ENCODE measurements at places on chromosomes 7 and 10.
A peak's percentile ranks its signal among the peaks of the same experiment; 100 is the strongest.

DNA sequence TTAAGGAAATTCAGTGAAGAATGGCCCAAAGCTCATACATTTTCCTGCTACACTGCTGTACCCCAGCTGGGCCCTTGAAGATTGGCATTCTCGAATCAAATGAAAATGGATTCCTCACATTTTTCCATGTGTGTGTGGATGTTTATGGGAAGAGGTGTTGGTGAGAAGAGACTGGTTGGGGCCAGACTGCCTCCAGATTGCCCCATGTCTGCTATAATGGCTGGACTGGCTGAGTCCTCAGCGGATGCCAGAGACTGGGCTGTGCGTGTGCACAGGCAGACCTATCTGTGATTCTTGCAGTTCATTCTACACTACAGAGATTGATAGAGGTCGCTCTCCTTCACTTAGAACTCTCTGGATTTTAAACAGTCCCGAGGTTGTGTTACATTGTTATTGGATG is 183.6 kb upstream of the GDF10 start:
- DNase-seq, result no peak

- peak; percentile 11 for DNase-seq
Observed at GRCh38 chr7:108165723-108166122, 35.6 kb upstream of the LAMB4 start.

- no peak for DNase-seq
Observed at GRCh38 chr10:101571271-101571925, 16.7 kb downstream of the POLL start.

GRCh38 chr7:157337316-157338149 is 729 bp downstream of the DNAJB6 start:
- peak; percentile 59 for DNase-seq

DNA sequence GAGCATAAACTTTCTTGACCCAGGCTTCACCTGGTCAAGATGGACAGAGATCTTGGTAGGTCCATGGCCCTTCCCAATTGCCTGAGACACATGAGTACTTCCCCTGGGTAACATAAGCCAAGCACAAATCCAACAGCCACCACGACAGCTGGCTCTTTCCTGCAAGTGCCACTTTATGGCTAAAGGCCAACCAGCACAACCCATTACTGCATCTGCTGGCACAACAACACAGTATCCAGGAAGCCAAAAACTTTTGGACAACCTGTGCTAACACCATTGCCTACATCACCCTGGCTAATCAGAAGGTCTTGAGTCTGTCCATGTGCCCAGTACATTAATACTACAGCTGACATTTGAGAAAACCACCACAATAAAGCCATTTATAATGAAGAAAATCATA is 548.0 kb upstream of the SEMA3D start:
- DNase-seq, result no peak

GRCh38 chr7:131649003-131649541 is 92.6 kb upstream of the PODXL start:
- no peak for DNase-seq

DNA sequence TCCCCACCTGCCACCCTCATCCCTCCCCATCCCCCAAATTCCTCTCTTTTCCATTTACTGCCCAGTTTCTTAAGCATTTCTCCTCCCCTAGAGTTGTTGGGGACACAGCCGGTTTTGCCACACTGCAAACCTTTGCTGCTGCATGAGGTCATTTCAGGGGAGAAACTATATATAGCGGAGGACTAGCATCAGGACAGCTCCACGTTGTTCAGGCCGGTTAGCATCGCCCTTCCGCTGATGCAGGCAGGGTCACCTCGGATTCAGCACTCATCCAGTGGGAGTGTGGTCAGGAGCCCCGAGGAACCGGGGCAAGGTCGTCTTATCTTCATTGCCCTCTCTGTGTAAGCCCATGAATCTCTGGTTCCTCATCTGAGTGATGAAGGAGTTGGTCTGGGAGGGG is 15.6 kb downstream of the UBTD1 start:
- no peak for DNase-seq

GRCh38 chr7:143499246-143499645 is 21.6 kb downstream of the TAS2R41 start:
- DNase-seq, result peak; percentile 97

GRCh38 chr10:103510791-103511752 is 17.6 kb downstream of the NEURL1 start:
- no peak for DNase-seq

GRCh38 chr10:24223953-24224352 is 15.0 kb downstream of the KIAA1217 start:
- no peak for DNase-seq

DNA sequence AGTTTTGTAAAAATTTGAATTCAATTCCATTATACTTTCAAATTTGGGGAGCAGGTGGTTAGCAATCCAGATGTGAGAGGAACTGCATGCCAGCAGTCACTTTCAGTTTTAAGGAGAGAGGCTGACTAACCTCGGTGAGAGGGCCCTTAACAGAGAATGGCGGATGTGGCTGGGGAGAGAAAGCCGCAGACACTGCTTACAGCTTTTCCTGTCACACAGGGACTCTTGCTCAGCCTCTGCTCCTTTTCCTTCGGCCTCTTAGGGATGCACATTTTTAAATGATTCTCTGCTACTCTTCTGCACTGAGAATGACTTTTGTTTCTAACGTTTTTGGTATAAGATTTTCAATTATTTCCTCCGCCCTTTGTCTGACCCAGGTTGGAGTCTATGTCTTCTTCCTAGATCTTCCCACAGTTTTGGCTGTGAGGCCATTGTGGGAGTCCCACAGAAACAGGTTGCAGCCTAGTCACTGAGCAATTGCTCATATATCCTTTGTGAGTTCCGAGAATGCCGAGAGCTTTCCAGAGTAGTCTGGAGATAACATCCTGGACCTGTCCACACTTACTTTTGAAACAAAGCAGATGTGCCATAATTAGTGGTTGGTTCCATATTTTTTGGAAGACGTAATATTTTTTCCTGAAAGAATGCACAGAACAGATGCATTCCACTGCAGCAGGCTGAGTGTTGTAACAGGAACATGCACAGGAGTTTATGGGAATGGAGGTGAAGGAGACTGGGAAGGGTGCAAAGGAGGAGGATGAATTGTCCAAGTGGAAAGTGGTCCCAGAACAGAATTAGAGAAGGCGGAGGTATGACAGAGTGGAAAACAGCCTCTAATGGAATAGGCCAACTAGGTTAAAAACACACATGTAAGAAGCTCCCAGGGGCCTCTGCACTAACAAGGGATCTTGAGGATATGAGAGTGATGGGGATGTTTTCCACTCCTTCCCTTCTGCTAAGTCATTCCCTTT is 168.0 kb upstream of the ZNF32 start:
- DNase-seq, result no peak

DNA sequence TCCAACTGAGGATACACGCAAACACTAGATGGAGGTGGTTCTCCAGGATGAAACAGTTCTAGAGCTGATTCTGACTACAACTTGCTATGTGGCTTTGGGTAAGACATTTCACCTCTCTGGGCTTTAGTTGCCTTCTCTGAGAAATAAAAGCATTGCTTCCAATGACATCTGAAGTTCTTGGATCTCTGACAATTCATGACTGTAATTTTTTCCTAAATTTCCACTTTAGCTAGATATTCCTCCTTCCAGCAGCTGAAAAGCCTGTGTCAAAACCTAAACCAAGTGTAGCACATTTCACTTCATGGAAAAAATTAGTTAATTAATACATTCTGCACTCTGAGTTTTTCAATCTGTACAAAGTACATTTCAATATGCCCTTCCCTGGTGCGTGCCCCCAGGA is 50.0 kb upstream of the ANK3 start:
- no peak for DNase-seq

- peak; percentile 64 for DNase-seq
Observed at GRCh38 chr10:118332948-118333710, 9.0 kb downstream of the FAM204A start.

DNA sequence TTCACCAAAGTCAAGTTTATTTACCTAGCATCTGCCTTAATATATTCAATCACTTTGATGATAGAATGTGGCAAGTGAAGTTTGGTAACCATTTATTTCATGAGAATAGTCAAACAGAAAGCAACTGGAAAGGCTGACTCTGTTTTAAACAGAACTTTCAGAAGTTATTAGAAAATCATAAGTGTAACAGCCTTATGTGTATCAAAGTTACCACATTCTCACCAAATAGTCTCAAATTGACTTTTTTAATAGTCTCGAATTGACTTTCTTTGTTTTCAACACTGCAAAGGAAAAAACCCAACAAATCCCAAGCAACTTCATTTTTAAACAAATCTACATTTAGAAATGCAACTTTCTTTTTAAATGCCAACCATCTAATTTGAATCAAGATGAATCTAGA is 29.5 kb downstream of the NAMPT start:
- no peak for DNase-seq

- DNase-seq, result no peak
Observed at GRCh38 chr7:96538632-96539031, 171.0 kb downstream of the SEM1 start.

GRCh38 chr10:67792653-67793052 is 45.3 kb downstream of the DNAJC12 start:
- DNase-seq, result no peak

- no peak for DNase-seq
Observed at GRCh38 chr7:19871102-19871501, 97.7 kb upstream of the TMEM196 start.

DNA sequence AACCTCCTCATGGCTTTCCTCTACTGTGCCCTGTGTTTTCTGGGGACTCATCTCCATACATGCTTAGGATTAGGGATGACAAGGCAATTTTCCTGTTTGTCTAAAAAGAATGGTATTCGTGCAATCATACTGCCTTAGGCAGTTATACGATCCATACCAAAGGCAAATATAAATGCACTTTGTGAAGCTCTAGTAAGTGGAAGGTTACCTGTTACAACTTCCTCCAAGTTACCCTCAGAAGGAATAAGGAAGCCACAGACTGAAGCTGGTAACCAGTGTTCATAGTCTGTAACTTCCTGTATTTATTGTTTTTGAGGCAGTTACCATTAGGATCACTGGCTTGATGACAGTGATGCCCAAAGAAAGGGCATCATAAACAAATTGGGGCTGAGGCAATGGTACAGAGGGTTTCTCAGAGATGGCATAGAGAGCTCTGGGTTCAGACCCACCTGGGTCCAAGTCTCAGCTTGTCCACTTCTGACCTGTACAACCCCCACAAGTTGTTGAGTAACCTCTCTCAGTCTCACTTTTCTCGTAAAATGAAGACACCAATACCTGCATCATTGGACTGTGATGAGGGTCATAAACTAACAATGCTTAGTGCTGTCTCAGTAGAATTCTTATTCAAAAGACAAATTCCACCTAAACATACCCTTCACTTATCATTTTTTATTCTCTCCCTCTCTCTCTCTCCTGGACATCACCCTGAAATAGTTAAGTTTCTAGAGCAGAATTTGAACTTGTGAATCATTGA is 138.2 kb downstream of the ELMO1 start:
- no peak for DNase-seq

GRCh38 chr7:151864081-151864480 is 12.8 kb downstream of the PRKAG2 start:
- no peak for DNase-seq

DNA sequence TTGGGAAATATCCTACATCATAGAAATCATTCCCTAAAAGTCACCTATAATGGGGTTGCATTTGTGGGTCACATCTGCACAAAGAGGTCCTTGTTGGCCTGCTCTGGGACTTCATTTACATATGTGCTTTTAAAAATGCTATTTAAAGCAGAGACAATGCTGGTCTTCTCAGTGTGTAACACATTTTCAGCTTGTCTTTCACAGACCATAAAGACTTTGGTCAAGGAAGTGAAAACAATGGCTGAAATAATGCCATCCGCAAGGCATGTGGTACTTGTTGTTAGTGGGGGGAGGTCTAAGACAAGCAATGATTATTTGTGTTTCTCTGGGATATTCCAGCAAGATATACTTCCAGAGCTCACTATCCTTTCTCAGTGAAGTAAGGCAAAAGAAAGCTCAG is 84.6 kb upstream of the PDLIM1 start:
- DNase-seq, result no peak

DNA sequence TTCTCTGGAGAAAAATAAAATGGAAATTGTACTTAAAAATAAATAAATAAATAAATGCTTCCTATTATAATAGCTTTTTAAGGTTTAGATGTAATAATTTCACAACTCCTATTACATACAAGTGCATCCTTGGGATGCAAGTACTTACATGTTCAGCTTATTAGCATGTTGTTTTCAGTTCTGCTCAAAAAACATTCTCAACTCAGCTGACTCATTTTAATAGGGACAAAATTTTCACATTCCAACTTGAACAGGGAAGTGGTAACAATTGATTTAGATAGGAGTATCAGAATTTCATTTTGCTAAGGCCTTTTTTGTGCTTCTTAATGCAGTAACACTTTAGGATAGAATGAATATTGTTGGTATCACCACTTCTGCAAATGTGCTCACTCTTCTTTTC is 16.7 kb upstream of the PAPSS2 start:
- no peak for DNase-seq
